ENCODE measurements at places on chromosomes 12 and 14.

- no peak overlapping the region for H3K27ac ChIP-seq
- H3K27me3 ChIP-seq: no peaks in the 10 kb centered on the region
- no peak overlapping the region for H3K4me3 ChIP-seq
- H3K4me1 ChIP-seq: peaks cover 41% of the 10 kb centered on the region
- peak; percentile 56 for DNase-seq
Measured at GRCh38 chr14:91352053-91352452, 65.6 kb downstream of the CCDC88C start.

- no peak overlapping the region for H3K4me3 ChIP-seq
- H3K27me3 ChIP-seq: no peaks in the 10 kb centered on the region
- H3K27ac ChIP-seq: peak overlapping the region; percentile 54
- no peak for DNase-seq
Measured at GRCh38 chr12:48163150-48163747, 5.9 kb upstream of the ASB8 start.

GRCh38 chr14:79602045-79602444 lies 609.3 kb downstream of the DIO2 start:
- H3K4me3 ChIP-seq: no peak overlapping the region
- DNase-seq: no peak
- H3K27me3 ChIP-seq: no peaks in the 10 kb centered on the region
- H3K36me3 ChIP-seq: no peaks in the 10 kb centered on the region
- no peak overlapping the region for H3K27ac ChIP-seq
- no peaks in the 10 kb centered on the region for H3K4me1 ChIP-seq

DNA sequence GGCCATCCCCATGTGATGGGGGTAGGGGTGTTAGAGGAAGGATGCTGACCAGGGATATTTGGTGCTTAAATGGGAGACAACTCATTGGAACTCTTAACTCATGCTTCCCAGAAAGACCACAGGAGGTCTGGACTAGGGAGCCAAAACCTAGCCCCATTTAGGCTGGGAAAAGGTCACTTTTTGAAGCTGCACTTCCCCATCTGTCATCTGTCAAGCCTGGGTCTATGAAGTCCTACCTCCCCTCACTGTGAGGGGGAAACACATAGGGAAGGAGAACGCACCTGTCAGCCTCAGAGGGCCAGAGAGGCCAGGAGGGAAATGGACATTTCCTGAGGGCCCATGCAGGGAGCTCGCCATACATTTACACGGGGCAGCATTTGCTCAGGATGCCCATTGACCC lies 321.0 kb downstream of the BCL11B start:
- no peaks in the 10 kb centered on the region for H3K36me3 ChIP-seq
- peaks cover 4% of the 10 kb centered on the region for H3K4me1 ChIP-seq
- no peaks in the 10 kb centered on the region for H3K27me3 ChIP-seq
- no peak for DNase-seq

DNA sequence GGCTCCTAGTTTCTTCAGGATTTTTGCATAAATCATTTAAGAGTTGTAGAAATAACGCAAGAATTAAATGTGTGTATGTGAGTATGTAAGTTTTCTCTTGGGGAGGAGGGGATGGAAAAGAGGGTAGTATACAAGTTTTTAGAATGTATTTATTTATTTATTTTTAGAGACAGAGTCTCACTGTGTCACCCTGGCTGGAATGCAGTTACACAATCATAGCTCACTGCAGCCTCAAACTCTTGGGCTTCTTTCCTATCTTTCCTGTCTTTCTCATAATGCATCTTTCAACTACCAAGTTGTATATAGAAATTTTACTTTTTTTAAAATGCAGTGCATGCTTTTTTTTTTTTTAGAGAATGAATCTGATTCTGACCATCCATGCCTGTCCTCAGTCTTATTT lies 269.0 kb upstream of the GARIN2 start:
- no peaks in the 10 kb centered on the region for H3K27me3 ChIP-seq
- no peaks in the 10 kb centered on the region for H3K36me3 ChIP-seq
- DNase-seq: no peak
- H3K4me3 ChIP-seq: no peak overlapping the region
- no peaks in the 10 kb centered on the region for H3K4me1 ChIP-seq
- no peak overlapping the region for H3K27ac ChIP-seq

DNA sequence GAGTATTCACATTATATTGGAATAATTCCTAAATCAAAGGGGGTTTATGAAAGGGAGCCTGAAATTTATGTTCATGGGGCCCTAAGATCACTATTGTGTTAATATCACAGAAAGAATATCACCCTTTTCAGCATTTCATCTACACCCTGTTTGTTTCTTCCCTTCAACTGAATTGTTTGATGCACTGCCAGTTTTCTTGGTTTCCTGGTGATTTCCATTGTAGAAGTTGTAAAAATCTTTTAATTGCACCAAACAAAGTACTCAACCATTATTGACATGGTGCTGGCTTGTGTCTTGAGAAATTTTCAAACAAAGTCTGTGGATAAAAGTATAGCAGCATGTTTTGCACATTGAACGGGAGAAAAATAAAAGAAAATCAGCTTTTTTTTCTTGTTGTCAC lies 154.8 kb upstream of the PRKD1 start:
- H3K27me3 ChIP-seq: no peaks in the 10 kb centered on the region
- no peak overlapping the region for H3K4me3 ChIP-seq
- no peaks in the 10 kb centered on the region for H3K4me1 ChIP-seq
- DNase-seq: no peak
- no peaks in the 10 kb centered on the region for H3K36me3 ChIP-seq

DNA sequence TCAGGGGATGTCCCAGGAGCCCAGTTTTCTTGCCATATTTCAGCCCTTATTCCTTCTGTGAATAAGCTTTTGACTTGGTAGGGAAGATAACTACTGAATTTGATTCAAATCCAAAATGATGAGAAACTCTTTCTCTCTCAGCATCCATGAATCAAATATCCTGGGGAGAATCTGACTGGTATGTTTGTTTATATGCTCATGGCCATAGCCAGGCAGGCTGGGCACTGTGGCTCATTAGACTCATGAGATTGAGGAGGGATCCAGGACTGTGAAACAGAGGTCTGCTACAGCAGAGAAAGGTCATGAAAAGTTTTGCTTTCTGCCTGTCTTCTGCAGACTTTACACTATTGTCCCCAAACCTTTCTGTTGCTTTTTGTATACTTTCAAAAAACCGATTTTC lies 346.4 kb upstream of the ATP2B1 start:
- H3K27ac ChIP-seq: no peak overlapping the region
- H3K4me1 ChIP-seq: no peaks in the 10 kb centered on the region
- DNase-seq: no peak
- H3K36me3 ChIP-seq: no peaks in the 10 kb centered on the region

DNA sequence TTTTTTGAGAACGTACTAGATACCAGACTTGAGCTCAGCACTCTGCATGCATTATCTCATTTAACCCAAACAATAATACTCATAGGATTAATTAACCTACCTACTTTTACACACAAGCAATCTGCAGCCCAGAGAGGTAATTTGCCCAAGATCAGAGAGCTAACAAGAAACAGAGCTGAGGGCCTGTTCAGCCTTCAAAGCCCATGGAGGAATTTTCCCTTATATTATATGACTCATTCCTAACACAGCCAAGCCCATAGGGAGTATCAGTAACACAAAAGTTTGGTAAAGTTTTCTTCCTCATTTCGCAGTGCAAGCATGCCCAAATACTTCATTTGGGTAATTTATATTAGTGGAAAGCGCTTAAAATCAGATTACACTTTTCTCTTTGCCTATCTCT lies 94.7 kb downstream of the GALC start:
- H3K27me3 ChIP-seq: no peaks in the 10 kb centered on the region
- H3K27ac ChIP-seq: no peak overlapping the region
- H3K4me3 ChIP-seq: no peak overlapping the region
- no peaks in the 10 kb centered on the region for H3K36me3 ChIP-seq
- H3K4me1 ChIP-seq: no peaks in the 10 kb centered on the region

DNA sequence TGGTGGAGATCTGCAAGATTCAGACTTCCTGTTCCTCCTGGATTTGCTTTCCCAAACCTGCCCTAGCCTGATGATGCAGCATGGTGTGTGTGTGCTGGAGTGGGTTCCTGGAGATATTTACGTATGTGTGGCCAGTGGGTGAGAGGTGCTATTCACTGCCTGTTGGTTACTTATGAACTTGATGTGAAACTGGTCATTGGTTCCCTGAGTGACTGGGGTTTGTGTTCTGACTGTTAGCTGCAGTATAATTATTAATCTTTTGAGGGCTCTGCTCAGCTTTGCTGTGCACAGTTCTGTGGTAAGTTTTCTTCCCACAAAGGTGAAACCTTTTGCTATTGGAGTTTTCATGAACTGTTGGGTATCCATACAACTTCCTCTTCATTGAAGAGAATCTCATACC lies 541.8 kb upstream of the FBXO33 start:
- H3K4me1 ChIP-seq: no peaks in the 10 kb centered on the region
- no peak overlapping the region for H3K4me3 ChIP-seq

DNA sequence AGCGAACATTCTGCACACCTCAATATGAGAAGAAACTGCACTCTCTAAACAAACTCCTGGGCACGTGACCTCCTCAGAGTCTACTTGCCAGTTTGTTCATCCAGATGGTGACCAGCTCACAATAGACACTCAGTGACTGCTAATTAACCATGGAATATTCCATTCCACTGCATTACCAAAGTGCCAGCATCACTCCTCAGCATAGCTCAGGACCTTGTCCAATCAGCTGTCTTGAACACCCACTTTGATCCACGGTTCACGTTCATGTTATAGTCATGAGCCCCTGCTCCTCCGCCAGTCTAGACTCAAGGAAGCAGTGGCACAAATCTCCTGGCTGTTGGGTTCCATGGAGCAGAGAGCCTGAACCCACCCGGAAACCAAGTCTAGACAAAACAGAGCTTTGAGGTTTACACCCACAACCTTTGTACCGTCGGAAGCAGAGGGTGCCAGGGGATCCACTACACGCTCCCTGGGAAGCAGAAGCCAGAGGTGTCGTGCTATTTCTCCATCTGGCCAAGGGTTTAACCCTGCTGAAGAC lies 285.3 kb downstream of the ZFP36L1 start:
- no peak overlapping the region for H3K4me3 ChIP-seq
- peaks cover 31% of the 10 kb centered on the region for H3K4me1 ChIP-seq
- H3K27me3 ChIP-seq: no peaks in the 10 kb centered on the region
- H3K36me3 ChIP-seq: no peaks in the 10 kb centered on the region

DNA sequence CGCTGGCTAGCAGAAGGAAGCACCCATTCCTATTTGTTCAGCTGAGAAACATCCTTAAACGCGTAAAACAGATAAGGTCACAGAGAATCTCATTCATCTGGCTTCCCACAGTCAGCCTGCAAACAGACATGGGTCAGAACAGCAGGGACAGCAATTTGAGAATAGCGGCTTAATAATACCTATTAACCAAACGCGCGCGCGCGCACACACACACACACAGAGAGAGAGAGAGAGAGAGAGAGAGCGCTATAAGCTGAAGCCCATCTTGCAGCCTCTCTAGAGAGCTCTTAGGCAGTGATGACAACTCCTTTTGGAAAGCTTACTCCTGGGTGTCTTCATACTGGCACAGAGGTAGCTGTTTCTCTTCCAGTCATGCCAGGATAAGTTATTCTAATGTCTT lies 26.4 kb downstream of the TMEM132D start:
- no peak for DNase-seq
- no peaks in the 10 kb centered on the region for H3K27me3 ChIP-seq
- no peak overlapping the region for H3K4me3 ChIP-seq
- no peaks in the 10 kb centered on the region for H3K36me3 ChIP-seq
- H3K4me1 ChIP-seq: no peaks in the 10 kb centered on the region

GRCh38 chr12:873954-874353 lies 75.5 kb downstream of the RAD52 start:
- H3K27ac ChIP-seq: no peak overlapping the region
- DNase-seq: no peak

DNA sequence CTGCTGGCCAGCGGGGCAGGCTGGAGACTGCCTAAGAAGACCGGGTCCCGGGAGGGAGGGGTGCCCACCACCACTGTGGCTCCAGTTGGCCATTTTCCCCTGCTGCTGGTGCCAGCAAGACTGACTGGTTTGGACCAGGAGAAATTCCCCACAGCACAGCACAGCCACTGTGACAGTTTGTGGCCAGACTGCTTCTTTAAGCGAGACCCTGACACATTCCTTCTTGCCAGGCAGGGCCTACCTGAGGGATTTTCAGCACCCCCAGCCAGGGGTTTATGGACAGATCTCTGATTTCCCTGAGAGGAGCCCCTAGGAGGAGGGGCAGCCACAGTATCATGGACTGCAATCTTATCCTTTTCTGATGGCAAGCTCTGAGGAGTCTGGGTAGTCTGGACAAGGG lies 15.5 kb downstream of the GLIPR1L1 start:
- no peak overlapping the region for H3K4me3 ChIP-seq
- no peak overlapping the region for H3K27ac ChIP-seq
- no peaks in the 10 kb centered on the region for H3K4me1 ChIP-seq
- no peaks in the 10 kb centered on the region for H3K27me3 ChIP-seq

- no peak for DNase-seq
- H3K36me3 ChIP-seq: peaks cover 22% of the 10 kb centered on the region
- no peak overlapping the region for H3K4me3 ChIP-seq
- H3K27ac ChIP-seq: no peak overlapping the region
- H3K4me1 ChIP-seq: peaks cover 7% of the 10 kb centered on the region
Measured at GRCh38 chr12:128787827-128788226, 35.9 kb downstream of the SLC15A4 start.

GRCh38 chr12:32754111-32754510 lies 1.6 kb downstream of the YARS2 start:
- H3K27ac ChIP-seq: no peak overlapping the region
- peaks cover 11% of the 10 kb centered on the region for H3K4me1 ChIP-seq
- no peaks in the 10 kb centered on the region for H3K27me3 ChIP-seq
- H3K4me3 ChIP-seq: no peak overlapping the region
- DNase-seq: no peak

DNA sequence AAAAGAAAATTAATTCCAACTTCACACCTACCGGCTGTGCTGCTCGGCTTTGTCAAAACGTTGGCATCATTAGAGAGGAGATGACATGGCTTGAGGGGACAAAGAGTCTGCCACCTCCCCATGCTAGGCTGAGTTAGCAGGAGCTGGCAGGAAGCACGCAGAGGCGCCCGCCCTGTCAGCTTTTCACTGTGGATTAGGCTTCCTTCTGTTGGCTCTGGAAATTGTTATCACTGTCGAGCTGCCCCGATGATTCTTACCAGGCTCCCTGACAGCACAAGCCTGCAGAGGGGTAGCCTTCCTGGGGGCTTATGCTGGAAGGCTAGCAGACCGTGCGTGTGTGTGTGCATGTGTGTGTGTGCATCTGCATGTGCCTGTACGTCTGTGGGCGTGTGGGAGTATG lies 490.9 kb upstream of the TBX3 start:
- H3K4me1 ChIP-seq: no peaks in the 10 kb centered on the region
- H3K27me3 ChIP-seq: no peaks in the 10 kb centered on the region
- H3K27ac ChIP-seq: no peak overlapping the region
- no peaks in the 10 kb centered on the region for H3K36me3 ChIP-seq

DNA sequence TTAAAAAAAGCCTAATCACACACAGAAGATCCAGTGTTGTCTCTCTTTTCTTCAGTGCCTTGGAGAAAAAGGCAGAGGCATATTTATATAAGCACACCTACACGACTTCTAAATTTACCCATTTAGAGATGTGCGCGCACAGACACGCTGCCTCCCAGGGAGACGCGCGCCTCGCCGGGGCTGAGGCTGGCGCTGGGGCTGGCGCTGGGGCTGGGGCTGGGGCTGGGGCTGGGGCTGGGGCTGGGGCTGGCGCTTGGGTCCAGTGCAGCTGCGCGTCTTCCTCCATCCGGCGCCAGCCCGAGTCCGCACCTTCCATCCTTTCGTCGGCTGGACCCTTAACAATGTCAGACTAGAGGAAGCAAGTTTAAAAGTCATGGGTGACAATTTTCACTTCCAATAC lies 118.4 kb upstream of the ARID2 start:
- H3K27me3 ChIP-seq: no peaks in the 10 kb centered on the region
- H3K27ac ChIP-seq: no peak overlapping the region
- H3K4me1 ChIP-seq: no peaks in the 10 kb centered on the region
- no peaks in the 10 kb centered on the region for H3K36me3 ChIP-seq
- H3K4me3 ChIP-seq: no peak overlapping the region

- no peak overlapping the region for H3K27ac ChIP-seq
- no peak for DNase-seq
- no peak overlapping the region for H3K4me3 ChIP-seq
- no peaks in the 10 kb centered on the region for H3K36me3 ChIP-seq
- H3K27me3 ChIP-seq: no peaks in the 10 kb centered on the region
- peaks cover 5% of the 10 kb centered on the region for H3K4me1 ChIP-seq
Measured at GRCh38 chr14:66539034-66539433, 31.1 kb downstream of the GPHN start.
